ENCODE measurements at places on chromosomes 16 and 17.

- no peak for DNase-seq
- no peak overlapping the region for H3K27ac ChIP-seq
- no peaks in the 10 kb centered on the region for H3K27me3 ChIP-seq
- H3K4me1 ChIP-seq, result peaks cover 22% of the 10 kb centered on the region
- H3K4me3 ChIP-seq, result no peak overlapping the region
- H3K36me3 ChIP-seq, result peaks cover 10% of the 10 kb centered on the region
Observed at GRCh38 chr16:31461201-31461920, 2.1 kb downstream of the ARMC5 start.

DNA sequence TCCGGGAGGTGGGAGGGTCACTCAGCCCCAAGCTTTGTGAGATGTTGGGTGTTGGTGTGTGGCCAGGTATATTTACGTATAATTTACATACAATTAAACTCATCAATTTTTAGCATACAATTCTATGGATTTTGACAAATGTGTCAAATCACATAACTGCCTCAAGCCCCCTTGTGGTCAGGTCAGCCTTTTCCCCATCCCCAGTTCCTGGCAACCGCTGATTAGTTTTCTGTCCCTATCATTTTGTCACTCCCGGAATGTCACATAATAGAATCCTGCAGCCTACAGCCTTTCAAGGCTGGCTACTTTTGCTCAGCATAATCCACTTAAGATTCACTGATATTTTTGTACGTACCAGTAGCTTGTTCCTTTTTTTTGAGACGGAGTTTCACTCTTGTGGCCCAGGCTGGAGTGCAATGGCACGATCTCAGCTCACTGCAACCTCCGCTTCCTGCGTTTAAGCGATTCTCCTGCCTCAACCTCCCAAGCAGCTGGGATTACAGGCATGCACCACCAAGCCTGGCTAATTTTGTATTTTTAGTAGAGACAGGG is 19.3 kb upstream of the RAI1 start:
- H3K27ac ChIP-seq, result no peak overlapping the region
- no peaks in the 10 kb centered on the region for H3K36me3 ChIP-seq
- H3K27me3 ChIP-seq, result no peaks in the 10 kb centered on the region
- no peak overlapping the region for H3K4me3 ChIP-seq
- peaks cover 7% of the 10 kb centered on the region for H3K4me1 ChIP-seq
- no peak for DNase-seq

- no peaks in the 10 kb centered on the region for H3K36me3 ChIP-seq
- peak; percentile 88 for DNase-seq
- no peak overlapping the region for H3K4me3 ChIP-seq
- peaks cover 82% of the 10 kb centered on the region for H3K4me1 ChIP-seq
- peak overlapping the region; percentile 89 for H3K27ac ChIP-seq
Observed at GRCh38 chr16:27235055-27235937, 32.0 kb downstream of the KDM8 start.

DNA sequence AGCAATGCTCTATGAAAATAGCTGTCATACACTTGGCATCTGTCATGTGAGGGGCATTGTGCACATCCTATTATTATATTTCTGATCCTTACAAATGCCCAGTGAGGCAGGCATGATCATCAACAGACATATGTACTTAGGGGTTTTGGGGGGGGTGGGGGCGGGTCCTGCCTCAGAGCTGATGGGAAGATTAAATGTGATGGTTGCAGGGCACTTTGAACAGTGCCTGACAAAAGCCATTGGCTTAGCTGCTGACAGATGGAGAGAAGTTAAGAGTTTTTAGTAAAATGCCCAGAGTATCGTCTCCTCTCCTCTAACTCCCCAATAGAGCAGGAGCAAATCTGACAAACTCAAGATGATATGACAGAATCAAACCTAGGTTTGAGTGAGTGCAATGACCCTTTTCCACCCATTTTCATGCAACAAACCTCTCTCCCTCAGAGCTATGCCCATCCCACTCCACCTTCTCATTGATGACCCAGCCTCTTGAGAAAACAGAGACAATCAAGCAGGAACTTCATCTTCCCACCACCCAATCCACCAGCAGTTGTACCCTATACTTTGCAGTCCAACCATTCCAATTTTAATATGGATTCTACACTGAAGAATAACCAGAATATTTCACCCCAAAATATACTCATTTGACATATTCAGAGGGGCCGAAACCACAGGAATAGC is 4.8 kb downstream of the KLHL11 start:
- no peaks in the 10 kb centered on the region for H3K36me3 ChIP-seq
- H3K27me3 ChIP-seq, result no peaks in the 10 kb centered on the region
- DNase-seq, result no peak
- no peak overlapping the region for H3K27ac ChIP-seq

GRCh38 chr17:32189343-32189742 is 47.0 kb downstream of the RHOT1 start:
- no peaks in the 10 kb centered on the region for H3K27me3 ChIP-seq
- no peak for DNase-seq
- H3K4me1 ChIP-seq, result no peaks in the 10 kb centered on the region
- H3K4me3 ChIP-seq, result no peak overlapping the region
- H3K36me3 ChIP-seq, result peaks cover 12% of the 10 kb centered on the region

- no peak for DNase-seq
- H3K4me1 ChIP-seq, result no peaks in the 10 kb centered on the region
- H3K4me3 ChIP-seq, result no peak overlapping the region
- H3K27ac ChIP-seq, result no peak overlapping the region
- H3K27me3 ChIP-seq, result peaks cover 5% of the 10 kb centered on the region
- no peaks in the 10 kb centered on the region for H3K36me3 ChIP-seq
Observed at GRCh38 chr17:36923814-36924221, 13.5 kb upstream of the LHX1 start.

- H3K27ac ChIP-seq, result no peak overlapping the region
- H3K36me3 ChIP-seq, result no peaks in the 10 kb centered on the region
- no peaks in the 10 kb centered on the region for H3K27me3 ChIP-seq
Observed at GRCh38 chr17:20925091-20925490, 117.7 kb downstream of the USP22 start.

GRCh38 chr17:2304931-2305330 is 1.2 kb downstream of the SRR start:
- no peak overlapping the region for H3K27ac ChIP-seq
- H3K4me3 ChIP-seq, result no peak overlapping the region
- no peaks in the 10 kb centered on the region for H3K27me3 ChIP-seq
- peaks cover 5% of the 10 kb centered on the region for H3K4me1 ChIP-seq
- no peak for DNase-seq
- peaks cover 10% of the 10 kb centered on the region for H3K36me3 ChIP-seq

- H3K4me3 ChIP-seq, result no peak overlapping the region
- H3K36me3 ChIP-seq, result peaks cover 8% of the 10 kb centered on the region
- H3K27me3 ChIP-seq, result no peaks in the 10 kb centered on the region
- no peaks in the 10 kb centered on the region for H3K4me1 ChIP-seq
Observed at GRCh38 chr16:23987443-23987842, 151.7 kb downstream of the PRKCB start.

DNA sequence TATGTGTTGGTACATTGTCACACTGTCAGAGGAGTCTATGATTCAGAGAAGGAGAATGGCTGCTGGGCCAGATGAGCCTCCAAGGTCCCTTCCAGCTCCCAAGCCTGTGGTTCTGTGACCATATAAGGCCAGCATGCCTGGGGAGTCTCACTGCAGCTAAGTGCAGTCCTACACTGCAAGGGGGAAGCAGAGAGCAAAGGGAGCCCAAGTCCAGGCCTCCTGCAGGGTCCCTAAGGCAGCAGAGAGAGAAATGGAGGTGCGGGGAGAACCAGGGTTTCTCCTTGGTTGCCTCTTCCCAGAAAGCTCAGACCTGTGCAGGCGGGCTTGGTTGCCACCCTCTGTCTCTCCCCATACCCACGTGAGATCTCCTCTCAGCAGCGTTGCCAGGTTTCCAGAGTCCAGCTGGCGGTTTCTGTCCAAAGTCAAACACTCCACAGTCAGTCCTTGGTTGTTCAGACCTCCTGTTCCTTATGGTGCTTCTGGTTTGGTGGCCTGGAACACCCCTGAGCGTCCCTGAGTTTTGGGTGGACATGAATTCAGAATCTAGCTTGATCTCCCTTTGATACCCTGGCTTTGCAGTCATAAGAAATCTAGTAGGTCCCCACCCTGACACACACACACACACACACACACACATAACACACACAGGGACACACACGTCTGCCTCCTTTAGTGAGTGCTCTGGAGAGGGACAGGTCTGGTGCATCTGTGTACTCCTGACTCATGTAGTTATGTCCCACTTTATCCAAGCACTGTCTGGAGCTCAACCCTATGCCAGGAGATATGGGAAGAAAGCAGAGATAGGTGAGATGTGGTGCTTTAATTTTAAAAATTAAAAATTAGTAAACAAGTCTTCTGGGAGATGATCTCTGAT is 78.8 kb downstream of the GNAO1 start:
- H3K27ac ChIP-seq, result no peak overlapping the region
- no peak overlapping the region for H3K4me3 ChIP-seq
- no peak for DNase-seq
- no peaks in the 10 kb centered on the region for H3K27me3 ChIP-seq

- no peak overlapping the region for H3K4me3 ChIP-seq
- no peak overlapping the region for H3K27ac ChIP-seq
- H3K4me1 ChIP-seq, result no peaks in the 10 kb centered on the region
- no peak for DNase-seq
Observed at GRCh38 chr16:72357910-72358309, 186.0 kb upstream of the PMFBP1 start.

- peak overlapping the region; percentile 89 for H3K27ac ChIP-seq
- no peaks in the 10 kb centered on the region for H3K27me3 ChIP-seq
- H3K4me1 ChIP-seq, result peaks cover 48% of the 10 kb centered on the region
- peak overlapping the region; percentile 90 for H3K4me3 ChIP-seq
- DNase-seq, result no peak
- H3K36me3 ChIP-seq, result no peaks in the 10 kb centered on the region
Observed at GRCh38 chr16:67845291-67846062, 1.3 kb upstream of the NUTF2 start.

DNA sequence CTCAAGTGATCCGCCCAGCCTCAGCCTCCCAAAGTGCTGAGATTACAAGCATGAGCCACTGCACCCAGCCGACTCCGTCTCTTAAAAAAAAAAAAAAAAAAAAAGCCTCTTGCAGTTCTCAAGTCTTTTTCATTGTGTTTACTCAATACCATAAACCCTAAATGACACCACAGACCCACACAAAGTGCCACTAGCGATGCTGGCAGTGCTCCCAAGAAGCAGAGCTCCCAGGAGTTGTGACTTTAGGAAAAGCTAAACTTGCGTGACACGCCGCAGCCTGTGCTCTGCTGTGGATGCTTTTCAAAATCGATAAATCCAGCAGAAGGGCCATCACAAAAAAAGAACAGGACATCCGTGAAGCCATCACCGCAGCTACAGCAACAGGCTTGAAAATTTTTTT is 114.7 kb downstream of the ANKRD11 start:
- DNase-seq, result no peak
- no peaks in the 10 kb centered on the region for H3K27me3 ChIP-seq
- peaks cover 14% of the 10 kb centered on the region for H3K4me1 ChIP-seq
- H3K27ac ChIP-seq, result no peak overlapping the region
- H3K4me3 ChIP-seq, result no peak overlapping the region
- peaks cover 23% of the 10 kb centered on the region for H3K36me3 ChIP-seq

DNA sequence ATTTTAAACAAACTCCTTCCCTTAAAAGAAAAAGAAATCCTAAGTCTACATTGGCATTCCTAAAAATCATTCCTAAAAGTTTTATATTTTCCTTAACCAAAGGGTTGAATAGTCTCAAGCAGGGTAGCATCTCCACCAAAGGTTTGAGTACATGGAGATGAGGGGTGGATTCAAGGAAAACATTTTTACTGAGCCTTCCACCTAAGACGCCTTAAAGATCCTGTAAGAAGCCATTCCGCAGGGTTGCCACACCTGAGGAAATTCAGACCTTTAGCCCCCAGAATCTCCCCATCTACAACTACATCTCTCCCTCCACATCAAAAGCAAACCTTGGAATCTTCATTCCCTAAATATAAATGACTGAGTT is 7.7 kb upstream of the AKTIP start:
- no peak overlapping the region for H3K27ac ChIP-seq
- no peaks in the 10 kb centered on the region for H3K36me3 ChIP-seq
- peaks cover 7% of the 10 kb centered on the region for H3K4me1 ChIP-seq
- H3K27me3 ChIP-seq, result no peaks in the 10 kb centered on the region
- no peak for DNase-seq

Data from effector memory CD4-positive, alpha-beta T cell (primary cell).